ENCODE measurements at places on chromosomes 3 and 15.

DNA sequence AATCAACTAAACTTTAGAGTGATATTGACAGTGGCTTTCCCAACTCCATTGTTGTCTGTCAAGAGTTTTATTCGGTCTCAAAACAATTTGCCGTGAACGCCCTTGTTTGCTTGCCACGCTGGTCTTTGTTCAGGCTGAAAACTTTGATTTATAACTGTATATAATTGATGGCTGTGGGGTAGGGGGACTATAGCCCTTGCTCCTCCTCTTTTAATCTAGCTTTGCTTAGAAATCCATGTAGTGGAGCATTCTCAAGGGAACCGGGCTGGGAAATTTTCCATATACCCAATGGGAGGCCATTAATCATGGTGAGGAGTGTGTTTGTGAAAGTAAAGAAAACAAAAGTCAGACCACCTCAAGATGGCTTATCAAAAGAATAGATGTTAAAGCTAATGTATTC lies 339.8 kb upstream of the RARB start:
- no peak for DNase-seq

- DNase-seq, result no peak
Observed at GRCh38 chr15:51971032-51971374, 575 bp downstream of the LEO1 start.

GRCh38 chr15:85035980-85036379 lies 54.3 kb downstream of the PDE8A start:
- no peak for DNase-seq

- no peak for DNase-seq
Observed at GRCh38 chr15:28915935-28916334, 30.2 kb downstream of the APBA2 start.

DNA sequence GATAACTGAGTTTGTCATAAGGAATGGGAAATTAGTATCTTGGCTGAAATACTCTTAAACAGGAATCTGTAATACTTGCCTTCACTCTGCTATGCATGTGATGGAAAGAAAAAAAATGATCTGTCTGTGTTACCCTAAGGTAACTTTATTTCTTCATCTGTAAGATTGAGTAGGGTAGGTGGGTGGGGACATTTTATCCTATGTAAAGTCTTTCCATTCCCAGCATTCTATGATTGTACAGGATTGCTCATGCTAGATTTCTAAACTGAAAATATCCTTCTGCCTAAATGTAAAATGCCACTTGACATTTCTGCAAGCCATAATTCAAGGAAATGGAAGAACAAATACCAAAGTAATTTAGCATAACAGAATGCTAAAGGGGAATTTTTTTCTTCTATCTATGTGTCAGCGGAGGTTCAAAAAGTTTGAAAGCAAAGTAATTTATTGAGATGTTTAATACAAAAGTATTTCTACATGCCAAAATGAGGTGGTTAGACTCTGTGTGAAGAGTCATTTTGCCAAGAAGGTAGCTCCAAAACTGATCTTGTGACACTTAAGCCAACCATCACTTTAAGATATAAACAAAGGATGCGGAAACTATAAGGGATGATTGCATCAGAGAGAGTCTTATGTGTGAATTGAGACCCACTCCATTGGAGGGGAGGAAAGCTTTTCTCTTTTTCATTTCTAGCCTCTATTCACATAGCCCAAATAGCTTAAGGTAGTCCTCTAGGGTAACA lies 46.6 kb upstream of the SERPINI2 start:
- no peak for DNase-seq

- no peak for DNase-seq
Observed at GRCh38 chr3:136883967-136884720, 22.1 kb downstream of the NCK1 start.

GRCh38 chr3:44999782-45000181 lies 23.7 kb downstream of the EXOSC7 start:
- DNase-seq, result no peak

- no peak for DNase-seq
Observed at GRCh38 chr3:31522152-31522551, 10.6 kb upstream of the STT3B start.

DNA sequence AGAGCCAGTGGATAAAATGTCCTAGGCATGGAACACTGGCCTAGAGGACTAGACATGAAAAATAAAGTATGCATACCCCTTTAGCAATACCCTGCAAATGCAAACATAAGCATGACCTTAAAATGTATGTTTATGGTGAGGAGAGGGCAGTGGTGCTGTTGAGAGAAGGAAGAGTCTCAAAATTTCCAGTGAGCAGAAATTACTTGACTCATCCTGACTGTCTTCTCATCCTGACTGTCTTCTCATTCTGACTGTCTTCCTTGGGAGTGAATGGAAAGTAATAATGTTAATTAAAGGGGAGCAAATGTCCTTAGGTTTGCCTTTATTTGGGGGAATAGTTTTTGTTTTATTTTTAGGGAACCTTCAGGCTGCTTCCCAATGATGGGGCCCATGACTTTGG lies 121.5 kb upstream of the GALNT15 start:
- DNase-seq, result no peak

GRCh38 chr3:100869787-100870186 lies 123.4 kb downstream of the ABI3BP start:
- no peak for DNase-seq

DNA sequence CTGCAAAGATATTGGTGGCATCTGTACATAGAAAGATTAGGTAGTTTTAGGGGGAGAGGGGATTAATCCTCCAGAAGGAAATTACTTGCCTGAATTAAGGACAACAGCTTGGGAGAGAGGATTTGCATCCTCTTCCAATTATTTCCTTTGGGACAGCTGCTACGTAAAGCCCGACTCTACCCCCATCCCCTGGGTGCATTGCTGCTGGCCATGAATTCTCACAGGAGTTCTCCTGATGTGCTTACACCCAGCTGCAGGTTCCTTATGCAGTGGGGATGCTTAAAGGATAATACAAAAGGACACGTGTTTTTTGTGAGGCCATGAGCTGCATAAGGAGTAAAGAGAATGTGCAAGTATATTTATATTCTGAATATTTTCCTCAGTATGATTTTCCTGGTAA lies 132.3 kb downstream of the VPS8 start:
- peak; percentile 90 for DNase-seq

DNA sequence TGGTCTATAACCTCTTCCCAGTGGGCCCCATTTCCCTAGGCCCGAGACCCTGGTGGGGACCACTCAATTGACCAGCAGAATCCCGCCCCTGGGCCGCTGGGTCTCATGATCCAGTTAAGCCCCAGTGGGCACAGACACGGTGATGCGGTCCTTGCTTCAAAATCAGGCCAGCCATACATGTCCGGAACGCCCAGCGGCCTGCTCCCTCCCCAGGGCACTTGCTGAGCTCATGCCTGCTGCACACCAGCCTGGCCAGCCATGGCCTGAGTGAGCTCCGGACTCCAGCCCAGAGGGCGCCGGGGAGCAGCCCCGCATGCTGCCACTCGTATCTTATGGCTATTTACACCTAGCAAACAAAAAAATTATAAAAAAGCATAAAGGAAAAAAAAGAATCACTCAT lies 34.4 kb upstream of the IQSEC1 start:
- peak; percentile 41 for DNase-seq

GRCh38 chr3:100465892-100466777 lies 26.3 kb upstream of the TMEM45A start:
- DNase-seq, result no peak

GRCh38 chr3:52798978-52799476 lies 4.4 kb downstream of the ITIH3 start:
- DNase-seq, result peak; percentile 31

DNA sequence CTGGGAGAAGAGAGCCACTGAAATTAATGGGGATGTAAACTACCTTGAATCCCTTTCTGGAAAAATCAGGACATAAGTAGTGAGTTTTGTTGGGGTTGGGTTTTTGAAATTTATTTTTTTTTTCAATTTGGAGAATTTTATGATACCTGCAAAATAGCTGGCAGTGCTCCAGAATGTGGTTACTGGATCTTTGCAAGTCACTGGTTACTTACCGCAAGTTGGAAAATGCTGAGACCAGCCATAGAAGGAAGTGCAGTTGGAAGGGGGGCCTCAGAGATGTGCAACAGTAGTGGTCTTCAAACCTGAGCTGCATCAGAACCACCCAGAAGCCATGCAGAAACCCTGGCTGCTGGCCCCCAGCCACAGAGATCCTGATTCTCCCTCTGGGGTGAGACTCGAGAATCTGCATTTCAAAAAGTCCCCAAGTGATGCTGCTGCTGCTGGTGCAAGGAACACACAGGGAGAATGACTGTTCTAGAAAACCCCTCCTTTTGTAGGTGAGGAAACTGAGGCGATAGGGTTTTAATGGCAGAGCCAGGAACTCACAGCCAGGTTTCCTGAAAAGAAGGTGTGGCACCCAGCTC lies 39.7 kb downstream of the SEMA5B start:
- no peak for DNase-seq

- peak; percentile 11 for DNase-seq
Observed at GRCh38 chr3:18443665-18444594, 18.8 kb upstream of the SATB1 start.

- peak; percentile 14 for DNase-seq
Observed at GRCh38 chr3:122092460-122093165, 37.5 kb downstream of the CD86 start.
